ENCODE measurements at places on chromosomes 1 and 21. TPM values are rescaled to one million over a fixed set of nuclear protein-coding genes. Genes with fewer than 3 reads are reported as not detected.

The KLHL17 gene
- 35.4 TPM for total RNA-seq

The CD46 gene
- total RNA-seq, result 151 TPM

GRCh38 chr1:201376464-201377374 lies 761 bp downstream of the TNNT2 start:
- no peak for DNase-seq

- DNase-seq, result no peak
These were observed 28.0 kb upstream of the LSS start for GRCh38 chr21:46256501-46256994.

DNA sequence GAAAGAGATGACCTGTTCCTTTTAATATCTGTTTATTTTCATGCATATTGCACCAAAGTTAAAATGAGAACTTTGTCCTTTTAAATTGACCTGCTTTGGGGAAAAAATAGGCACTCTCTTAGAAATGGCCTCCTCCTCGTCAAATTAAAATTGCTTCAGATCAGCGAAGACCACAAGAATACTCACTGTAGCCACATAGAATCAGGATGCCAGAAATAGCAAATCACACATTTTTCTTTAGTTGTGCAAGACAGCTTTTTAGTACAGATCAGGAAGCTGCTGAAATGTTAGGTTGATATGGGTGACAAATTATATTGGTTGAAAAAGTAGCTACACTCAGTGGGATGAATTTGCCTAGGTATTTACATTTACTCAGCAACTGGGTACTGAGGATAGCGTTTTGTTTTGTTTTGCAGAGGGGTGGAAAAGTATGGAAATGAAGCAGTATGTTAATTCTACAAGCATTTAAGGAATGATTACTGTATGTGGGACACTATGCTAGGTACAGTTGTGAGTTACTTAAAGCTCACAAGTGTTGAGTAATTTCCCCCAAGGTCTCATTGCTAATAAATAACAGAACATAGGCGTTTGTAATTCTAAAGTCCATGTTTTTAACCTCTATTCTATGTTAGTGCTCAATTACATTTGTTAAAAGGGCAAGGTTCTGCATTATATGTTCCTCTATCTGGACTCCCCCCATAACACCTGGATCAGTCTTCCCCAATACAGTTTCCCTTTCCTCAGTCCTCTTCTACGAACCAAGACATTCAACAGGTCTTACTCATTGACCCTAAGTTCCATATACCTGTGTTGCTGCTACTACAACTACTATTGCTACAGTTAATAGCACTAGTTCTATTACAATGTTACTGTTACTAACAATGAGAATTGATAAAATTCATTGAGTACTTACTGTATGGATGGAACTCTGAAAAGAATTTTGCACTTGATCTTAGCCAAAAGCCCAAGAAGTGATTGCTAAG lies 99.4 kb upstream of the S1PR1 start:
- DNase-seq, result no peak

GRCh38 chr1:220189750-220190347 lies 82.4 kb downstream of the RAB3GAP2 start:
- no peak for DNase-seq

DNA sequence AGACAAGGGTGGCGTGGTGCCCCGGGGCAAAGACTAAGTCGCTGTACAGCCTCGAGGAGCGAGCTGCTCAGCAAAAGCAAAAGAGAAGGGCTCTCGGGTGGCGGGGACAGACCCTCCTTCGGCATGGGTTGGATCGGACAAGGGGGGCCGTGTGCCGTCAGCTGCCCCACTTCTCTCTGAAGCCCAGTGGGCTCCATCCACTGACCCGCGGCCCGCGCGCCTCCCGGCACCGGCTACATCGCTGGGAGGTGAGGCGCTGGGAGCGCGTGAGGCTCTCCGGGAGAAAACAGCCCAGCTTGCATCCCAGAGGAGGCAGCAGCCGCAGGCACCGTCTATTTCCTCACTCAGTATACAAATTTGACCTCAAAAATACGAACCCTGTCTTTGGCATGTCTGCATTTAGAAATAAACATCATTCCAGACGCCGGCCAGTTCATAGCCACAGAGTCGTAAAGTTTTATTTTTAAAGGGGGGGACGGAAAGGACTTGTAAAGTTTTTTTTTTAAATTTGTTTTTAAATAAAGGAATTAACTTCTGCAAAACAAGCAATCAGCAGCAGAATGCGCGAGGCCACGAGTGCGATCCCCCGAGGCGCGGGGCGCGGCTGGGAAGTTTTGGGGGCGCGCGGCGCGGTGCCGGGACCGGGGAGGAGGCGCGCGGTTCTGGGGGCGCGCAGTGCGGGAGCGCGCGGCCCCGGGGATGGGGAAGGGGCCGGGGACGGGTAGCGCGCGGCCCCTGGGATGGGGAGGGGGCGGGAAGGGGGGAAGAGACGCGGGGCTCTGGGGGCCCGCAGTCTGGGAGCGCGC lies 689 bp upstream of the GPR137B start:
- DNase-seq, result peak; percentile 47

Measured in activated naive CD8-positive, alpha-beta T cell treated with anti-CD3 and anti-CD28 coated beads, Interleukin-2, amount 10 ng/mL, durations not matched to agents 7 days and 5 days (primary cell).